ENCODE measurements at places on chromosomes 1 and 21. TPM values are rescaled to one million over a fixed set of nuclear protein-coding genes. Genes with fewer than 3 reads are reported as not detected.

GRCh38 chr1:185487936-185488335, 170.9 kb upstream of the IVNS1ABP start:
- DNase-seq, result no peak

GRCh38 chr1:111908011-111908621, 81.4 kb downstream of the KCND3 start:
- no peak for DNase-seq

- no peak for DNase-seq
Measured at GRCh38 chr1:13992489-13993285, 292.7 kb downstream of the PRDM2 start.

DNA sequence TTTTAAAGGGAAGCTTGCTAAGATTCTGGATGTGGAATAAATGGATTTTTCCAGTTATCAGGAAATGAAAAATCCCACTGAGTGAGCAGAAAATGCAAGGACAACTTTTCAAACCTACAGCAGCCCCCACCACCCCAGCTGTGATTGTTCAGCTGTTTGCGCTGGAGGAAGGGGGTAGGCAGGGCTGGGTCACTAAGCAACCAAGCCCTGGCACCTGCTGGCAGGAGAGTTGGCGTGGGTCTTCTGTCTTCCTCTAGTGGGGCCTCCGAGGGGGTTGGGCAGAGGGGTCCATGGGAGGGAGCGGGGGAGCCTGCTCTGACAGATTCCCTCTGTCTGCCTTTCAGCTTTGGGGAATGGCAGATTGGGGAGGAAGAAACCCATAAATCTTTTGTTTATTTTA, 45.3 kb downstream of the EIF2D start:
- DNase-seq, result no peak

FAM72B gene
- 0.43 TPM for polyA plus RNA-seq

- no peak for DNase-seq
Measured at GRCh38 chr1:206142011-206142410, 24.8 kb upstream of the AVPR1B start.

GRCh38 chr1:35646043-35646442, 4.7 kb upstream of the PSMB2 start:
- no peak for DNase-seq

DNA sequence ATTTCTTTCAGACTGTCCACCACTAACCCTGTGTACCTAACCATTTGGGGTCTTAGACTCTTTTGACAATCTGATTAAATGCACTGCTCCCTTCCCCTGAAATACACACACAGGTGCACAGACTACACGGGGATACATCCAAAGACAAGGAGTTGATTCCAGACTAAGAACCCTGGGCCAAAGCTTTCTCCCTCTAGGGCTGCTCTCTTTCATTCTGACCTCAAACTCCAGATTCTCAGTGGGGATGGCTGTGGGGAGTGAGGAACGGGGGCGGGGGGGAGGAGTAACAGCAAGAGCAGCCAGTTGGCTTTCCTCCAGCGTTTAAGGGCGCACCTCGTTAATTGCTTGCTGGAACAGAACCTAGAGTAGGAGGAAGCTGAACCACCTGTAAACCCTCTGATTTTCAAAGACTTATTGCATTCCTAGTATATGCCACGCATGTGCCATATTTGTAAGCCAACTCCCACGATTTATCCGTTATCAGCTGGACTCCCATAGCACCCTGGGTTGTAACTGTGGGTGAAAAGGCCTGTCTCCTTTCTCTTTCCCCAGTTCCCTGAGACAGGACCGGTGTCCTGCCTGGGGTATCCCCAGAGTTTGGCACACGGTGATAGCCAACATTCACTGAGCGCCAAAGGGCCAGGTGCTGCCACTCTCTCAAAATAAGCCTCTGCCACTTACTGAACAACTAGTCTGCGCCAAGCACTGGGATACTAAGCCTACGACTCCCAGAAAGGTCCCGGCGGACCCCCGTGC, 920 bp downstream of the MTHFR start:
- DNase-seq, result peak; percentile 31

DNA sequence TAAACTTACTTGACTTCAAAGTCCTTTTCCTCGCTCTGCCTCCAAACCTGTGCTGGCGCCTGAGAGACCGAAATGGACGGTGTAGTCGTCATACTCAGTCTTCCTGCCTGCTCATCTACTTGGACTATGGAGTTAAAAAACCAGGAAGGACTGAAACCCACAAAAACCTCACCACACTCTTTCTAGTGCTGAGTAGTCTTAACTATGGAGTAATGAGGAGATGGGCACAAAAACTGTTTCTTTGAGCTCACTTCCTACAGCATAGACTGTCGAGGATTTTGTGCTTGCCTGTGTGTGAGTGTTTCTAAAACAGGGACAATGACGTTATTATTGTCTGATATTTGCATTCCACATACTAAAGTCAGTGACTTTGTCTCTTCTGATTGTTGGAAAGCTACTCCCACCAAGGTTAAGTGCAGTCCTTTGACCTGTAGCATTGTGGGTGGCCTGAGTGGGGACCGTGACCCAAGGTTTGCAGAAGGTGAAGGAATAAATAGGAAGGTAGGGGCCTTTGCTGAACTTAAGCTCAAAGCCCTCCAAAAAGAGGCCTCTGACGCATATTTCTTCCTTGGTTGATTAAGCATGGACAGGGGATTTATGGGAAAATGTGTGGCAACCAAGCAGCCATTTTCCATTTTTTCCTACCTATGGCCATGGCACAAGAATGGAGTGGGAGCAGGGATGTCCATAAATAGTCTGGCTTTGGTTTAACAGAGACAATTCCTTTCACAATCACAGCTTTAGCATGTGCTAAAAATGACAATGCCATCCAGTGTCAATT, 109.6 kb downstream of the ZBTB18 start:
- no peak for DNase-seq

CFAP141 gene
- not detected for polyA plus RNA-seq

GRCh38 chr1:180053594-180054567, 99.3 kb downstream of the CEP350 start:
- no peak for DNase-seq

- no peak for DNase-seq
Measured at GRCh38 chr1:211903490-211904245, 73.1 kb upstream of the LPGAT1 start.

GRCh38 chr1:35442734-35443133, 114.5 kb downstream of the KIAA0319L start:
- DNase-seq, result no peak

OR2L8 gene
- not detected for polyA plus RNA-seq

Data from urinary bladder (tissue), 4 donors.